NCI-H1417 (cell line): ENCODE measurements at places on chromosomes 5 and 9.
A peak's percentile ranks its signal among the peaks of the same experiment; 100 is the strongest.

DNA sequence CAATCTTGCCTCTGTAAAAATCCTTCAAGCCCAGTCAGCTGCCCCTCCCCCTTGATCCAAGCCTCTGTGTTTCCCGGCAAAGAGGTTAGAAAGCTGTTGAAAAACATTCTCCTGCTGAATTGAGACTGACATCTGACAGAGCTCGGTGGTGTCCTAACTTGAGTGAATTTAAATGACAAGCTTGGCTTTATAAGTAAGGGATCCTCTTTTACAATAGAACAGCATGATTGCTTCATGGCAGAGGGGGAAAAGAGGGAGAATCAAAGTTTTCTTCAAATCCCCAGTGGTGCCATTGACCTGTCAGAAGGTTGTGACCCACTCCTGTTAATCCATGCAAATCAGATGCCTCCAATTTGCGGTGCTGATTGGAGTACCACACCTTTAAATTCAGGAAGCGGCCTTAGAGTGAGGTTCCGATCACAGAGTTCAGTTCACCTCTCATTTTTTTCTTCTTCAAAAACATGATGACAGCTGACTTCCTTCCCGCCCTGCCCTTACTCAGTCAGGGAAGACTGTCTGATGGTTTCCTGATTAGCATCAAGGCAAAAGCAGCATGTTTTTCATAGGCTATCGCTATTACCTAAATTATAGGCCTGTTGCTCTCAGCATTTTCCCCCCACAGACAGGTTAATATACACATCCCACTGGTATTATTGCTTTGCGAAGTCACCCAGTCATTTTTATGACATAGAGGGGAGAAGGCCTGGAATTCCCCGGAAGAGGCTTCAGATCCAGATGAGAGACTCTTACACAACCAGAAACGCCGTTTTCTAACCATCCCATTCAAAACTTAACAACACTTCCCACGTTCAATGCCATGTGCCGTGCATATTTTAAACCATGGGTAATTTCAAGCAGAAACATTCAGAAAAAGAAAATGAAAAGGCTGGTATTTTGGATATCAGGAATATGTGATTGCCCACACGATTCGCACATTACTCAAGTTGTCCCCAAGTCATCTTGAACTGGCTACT, 141.4 kb downstream of the EBF1 start:
- peak; percentile 61 for DNase-seq

GRCh38 chr5:149935431-149935901, 9.1 kb downstream of the PDE6A start:
- no peak for DNase-seq

- DNase-seq, result no peak
Measured at GRCh38 chr5:172795318-172795977, 24.5 kb upstream of the DUSP1 start.

GRCh38 chr9:137611623-137612609, 6.4 kb downstream of the ARRDC1 start:
- DNase-seq, result peak; percentile 88

- no peak for DNase-seq
Measured at GRCh38 chr9:131037335-131038255, 28.6 kb downstream of the LAMC3 start.

GRCh38 chr5:150123542-150123941, 32.1 kb downstream of the PDGFRB start:
- no peak for DNase-seq

DNA sequence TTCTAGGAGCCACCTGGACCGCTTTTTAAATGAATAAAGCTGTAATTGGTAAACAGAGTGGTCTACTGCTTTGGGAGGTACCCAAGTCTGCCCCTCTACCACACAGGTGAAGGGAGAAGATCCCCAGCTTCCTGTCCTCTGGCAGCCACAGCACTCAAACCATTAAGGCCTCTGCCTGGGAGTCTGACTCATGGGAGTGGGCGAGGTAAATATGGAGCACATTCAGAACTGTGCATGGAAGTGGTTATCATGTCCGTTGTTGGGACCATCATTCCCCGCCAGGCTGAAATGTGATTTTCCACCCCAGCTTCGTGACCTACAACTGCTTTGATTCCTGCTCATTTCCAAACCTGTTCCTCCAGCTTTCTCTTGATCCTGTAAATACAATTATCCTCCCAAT, 59.5 kb upstream of the ALDH1B1 start:
- no peak for DNase-seq

DNA sequence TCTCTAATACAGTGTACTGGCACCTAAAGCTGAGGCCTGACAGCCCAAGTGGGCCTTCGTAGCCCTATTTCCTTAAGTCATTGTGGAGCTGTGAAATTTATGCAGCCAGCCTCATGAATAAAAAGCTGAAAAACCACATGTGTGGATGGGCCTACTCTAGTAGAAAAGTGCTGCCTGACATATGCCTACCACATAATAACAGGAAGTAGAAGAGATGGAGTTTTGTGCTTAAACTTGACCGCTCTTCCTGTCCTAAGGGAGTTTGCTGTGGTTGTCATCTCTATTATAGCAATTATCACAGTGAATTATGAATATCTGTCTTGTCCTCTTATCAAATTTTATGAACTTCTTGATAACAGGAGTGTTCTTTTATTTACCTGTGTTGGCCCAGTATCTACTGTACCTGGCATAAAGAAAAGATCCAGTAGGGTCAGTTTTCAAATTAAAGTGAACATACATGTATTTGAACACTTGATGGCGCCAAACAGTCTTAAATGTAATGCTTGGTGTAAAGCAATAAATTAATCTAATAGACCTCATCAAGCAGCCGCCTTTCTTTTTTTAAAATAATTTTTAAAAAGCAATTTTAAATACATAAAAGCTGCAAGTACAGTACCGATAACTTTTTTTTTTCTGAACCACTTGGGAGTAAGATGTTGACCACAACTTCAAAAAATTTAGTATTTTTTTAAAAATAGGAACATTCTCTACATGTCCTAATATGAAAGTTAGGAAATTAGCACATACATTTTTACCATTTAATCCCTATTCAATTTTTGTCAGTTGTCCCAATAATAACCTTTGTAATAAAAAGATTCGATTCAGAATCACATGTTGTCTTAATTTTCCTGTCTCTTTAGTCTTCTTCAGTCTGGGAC, 51.0 kb downstream of the FKTN start:
- peak; percentile 35 for DNase-seq

DNA sequence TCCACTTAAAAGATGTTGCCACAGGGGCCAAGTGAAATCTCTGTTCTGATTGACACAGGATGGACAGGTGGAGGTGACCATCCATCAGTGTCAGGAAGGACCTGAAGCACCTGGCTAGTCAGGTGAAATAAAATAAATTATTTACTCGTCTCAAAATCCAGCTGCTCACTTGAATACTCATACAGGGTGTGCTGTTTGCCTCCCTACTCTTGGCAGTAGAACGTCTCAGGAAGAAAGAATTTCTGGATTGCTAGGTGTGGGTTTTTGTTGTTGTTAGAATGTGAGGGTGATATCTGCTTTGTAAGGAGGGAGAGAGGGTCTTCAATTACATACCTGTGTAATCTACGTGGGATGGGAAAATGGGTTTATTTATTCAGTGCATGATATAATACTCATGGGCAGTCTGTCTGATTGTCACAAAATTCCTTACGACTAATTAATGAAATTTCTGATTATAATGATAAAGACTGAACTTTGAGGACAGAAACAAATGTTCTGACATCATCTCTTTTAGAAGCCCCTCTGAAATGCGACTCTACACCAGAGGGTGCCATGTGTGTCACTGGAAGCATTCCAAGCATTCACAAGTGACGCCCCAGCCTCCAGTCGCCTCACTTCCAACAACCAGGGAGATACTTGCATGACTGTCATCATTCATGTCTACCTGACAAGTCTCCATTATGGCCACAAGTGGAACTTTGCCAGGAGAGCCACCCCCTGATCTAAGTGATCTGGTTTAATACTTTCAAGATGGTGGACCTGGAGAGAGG, 218.4 kb downstream of the GAPVD1 start:
- peak; percentile 73 for DNase-seq

GRCh38 chr9:130114741-130115140, 57.5 kb upstream of the NCS1 start:
- DNase-seq, result no peak

DNA sequence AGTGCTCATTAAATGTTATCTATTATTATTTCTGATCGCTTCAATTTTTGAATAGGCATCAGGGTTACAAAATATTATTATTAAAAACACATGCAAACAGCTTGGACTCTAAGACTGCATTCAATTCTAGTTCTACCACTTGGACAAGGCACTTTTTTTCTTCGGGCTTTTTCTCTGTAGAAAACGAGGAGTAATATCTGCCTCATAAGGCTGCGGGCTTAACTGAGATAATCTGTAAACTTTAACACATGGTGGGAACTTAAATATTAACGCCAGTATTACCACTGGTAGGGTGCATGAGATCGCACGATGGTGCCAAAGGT, 511 bp upstream of the SPDL1 start:
- peak; percentile 42 for DNase-seq

DNA sequence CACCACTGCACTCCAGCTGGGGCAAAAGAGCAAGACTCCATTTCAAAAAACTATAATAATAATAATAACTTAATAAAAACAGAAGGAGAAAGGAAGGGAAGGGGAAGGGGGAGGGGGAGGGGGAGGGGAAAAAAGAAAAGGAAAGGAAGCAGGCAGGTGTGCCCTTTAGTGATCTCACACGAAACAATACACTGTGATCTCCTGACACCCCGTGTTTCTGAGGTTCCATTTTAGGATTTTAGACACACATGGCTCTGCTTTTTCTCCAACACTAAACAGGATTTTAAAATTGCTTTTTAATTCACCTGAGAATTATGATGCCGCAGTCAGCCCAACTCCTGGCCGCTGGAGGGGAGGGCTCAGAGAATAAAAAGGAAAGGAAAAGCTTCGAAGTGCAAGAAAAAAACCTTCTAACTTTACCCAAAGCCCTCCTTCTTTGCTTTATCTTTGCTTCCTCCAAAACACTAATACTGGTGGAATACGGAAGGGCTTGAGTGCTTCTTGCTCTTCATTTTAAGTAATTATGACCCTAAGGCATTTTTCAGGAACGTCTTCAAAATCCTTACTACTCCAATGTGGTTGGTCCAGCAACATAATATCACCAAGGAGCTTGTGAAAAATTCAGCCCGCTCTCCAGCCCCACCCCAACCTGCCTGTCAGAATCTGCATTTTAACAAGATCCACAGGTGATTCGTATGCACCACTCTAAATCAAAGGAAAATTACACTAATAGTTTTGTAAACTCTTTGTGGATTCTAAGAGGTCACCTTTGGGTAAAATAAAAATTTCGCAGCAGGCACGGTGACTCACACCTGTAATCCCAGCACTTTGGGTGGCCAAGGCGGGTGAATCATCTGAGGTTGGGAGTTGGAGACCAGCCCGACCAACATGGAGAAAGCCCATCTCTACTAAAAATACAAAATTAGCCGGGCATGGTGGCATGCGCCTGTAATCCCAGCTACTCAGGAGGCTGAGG, 66.0 kb downstream of the MYO10 start:
- no peak for DNase-seq

GRCh38 chr9:110064803-110065202, 143.2 kb downstream of the C9orf152 start:
- DNase-seq, result no peak

DNA sequence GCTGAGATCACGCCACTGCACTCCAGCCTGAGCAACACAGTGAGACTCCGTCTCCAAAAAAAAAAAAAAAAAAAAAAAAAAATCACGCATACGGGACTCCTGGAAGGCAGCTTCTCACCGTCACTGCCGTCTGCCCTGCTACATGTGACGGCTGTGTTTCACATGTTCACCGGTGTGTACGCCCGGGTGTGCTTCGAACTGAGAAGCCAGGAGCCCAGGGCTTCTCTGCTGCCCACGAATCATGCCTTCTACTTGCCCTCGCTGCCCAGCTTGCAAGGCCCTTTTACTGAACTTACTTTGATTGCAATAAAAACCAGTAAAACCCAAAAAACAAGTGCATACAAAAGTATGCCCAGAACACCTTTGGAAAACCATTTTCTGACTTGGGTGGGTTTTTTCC, 5.8 kb upstream of the NKD2 start:
- no peak for DNase-seq

- no peak for DNase-seq
Measured at GRCh38 chr5:52925001-52925400, 64.2 kb upstream of the ITGA2 start.

GRCh38 chr5:69467442-69468225, 25.0 kb upstream of the OCLN start:
- DNase-seq, result no peak

DNA sequence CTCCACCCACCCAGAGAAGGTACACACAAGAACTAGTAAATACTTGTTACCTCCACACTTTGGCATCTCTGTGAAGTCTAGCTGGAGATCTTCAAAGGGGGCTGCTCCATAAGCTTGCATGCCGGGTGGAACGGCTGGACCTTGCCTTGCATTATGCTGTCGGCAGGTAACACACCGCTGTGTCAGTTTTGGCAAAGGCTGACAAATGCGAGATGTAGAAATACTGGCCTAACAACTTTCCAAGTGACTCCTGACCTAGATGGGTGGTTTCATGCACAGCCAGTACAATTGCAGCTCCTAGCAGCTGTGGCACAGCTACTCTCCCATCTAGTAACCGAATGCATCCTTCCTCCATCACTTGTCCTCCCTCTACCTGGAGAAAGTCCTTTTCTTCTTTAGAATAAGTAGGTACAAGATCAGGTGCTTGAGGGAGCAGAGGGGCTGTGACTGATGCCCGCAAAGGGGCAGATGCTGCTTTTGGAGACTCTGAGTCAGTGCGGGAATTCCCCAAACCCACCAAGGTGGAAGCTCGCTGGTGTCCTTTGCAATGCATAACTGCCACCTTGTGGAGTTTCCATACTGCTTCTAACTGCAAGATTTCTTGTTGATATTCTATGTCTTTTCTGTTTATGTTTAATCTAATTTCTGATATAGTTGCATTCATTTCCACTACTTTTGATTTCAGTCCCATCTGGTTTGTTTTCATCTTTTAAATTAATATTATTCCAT, 78.4 kb downstream of the TMEM161B start:
- DNase-seq, result no peak

GRCh38 chr9:128636024-128636390, 20.6 kb downstream of the DYNC2I2 start:
- DNase-seq, result peak; percentile 75

DNA sequence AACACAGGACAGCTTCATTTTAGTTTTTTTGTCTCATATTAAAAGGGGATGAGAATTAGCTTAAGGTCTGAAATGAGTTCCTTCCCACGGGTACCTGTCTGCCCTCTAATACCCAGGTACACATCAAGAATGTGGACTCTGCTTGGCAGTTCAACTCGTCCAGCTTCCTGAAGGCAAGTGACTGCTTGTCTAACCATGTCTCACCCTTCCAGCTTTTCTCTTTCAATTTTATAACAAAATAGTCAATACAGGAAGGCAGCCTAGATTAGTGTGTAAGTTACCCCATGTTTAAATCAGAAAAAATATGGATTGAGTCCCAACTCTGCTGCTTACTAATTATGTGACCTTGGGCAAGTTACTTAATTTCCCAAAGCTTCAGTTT, 50.5 kb upstream of the C5orf46 start:
- no peak for DNase-seq

DNA sequence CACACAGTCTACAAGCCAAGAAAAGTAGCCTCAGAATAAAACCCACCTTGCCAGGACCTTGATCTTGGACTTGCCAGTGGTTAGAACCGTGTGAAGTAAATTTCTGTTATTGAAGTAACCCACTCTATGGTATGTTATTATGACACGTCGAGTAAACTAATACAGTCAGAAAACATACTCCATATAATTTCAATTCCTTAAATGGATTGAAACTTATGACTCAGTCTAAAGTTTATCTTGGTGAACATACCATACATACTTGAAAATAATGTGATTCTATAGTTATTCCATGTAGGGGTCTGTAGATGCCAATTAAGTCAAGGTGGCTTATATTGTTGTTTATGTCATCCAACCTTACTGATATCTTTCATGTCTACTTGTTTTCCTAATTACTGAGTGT, 950.7 kb downstream of the TLE4 start:
- DNase-seq, result no peak
